ENCODE measurements at places on chromosomes 6 and 20.

- DNase-seq = no peak
Observed at GRCh38 chr20:6966721-6967120, 199.2 kb downstream of the BMP2 start.

- DNase-seq = no peak
Observed at GRCh38 chr6:27168108-27168507, 79.4 kb upstream of the PRSS16 start.

DNA sequence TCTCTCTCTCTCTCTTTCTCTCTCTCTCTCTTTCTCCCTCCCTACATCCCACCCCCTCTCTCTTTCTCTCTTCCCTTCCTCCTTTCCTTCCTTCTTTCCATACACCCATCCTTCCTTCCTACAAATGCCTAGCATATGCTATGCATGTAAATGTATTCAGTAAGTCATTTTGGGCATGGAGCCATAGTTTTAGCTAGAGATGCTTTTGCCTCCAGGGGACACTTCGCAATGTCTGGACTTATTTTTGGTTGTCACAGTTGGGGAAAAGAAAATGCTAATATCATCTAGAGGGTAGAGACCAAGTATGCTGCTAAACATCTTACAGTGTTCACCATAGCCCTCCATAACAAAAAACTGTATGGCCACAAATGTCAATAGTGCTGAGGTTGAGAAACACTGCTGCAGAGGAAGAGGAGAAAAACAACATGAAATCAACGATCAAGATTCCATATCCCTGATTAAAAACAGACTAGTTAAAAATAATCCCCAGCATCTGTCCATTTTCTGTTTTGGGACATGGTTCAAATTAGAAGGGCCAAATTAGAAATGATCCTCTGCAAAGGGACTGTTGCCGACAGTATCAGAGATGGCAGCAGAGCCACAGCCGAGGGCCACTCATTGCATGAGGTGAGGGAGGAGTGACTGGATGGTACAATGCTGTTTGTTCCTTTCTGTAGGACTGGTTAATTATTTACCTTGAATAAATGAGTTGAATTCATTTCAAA, 152.7 kb downstream of the SH3BGRL2 start:
- DNase-seq = no peak

GRCh38 chr6:111503660-111504059, 20.6 kb upstream of the REV3L start:
- no peak for DNase-seq

GRCh38 chr20:16864069-16864468, 115.9 kb downstream of the OTOR start:
- DNase-seq = no peak

GRCh38 chr6:95784869-95785268, 207.5 kb downstream of the MANEA start:
- DNase-seq = no peak

GRCh38 chr6:57182017-57182432, 9.9 kb downstream of the BAG2 start:
- DNase-seq = no peak

GRCh38 chr6:54860132-54860531, 13.6 kb downstream of the FAM83B start:
- DNase-seq = no peak

GRCh38 chr20:58096880-58097423, 131.5 kb downstream of the ANKRD60 start:
- DNase-seq = no peak

GRCh38 chr6:147841547-147842148, 333.2 kb downstream of the SAMD5 start:
- no peak for DNase-seq

DNA sequence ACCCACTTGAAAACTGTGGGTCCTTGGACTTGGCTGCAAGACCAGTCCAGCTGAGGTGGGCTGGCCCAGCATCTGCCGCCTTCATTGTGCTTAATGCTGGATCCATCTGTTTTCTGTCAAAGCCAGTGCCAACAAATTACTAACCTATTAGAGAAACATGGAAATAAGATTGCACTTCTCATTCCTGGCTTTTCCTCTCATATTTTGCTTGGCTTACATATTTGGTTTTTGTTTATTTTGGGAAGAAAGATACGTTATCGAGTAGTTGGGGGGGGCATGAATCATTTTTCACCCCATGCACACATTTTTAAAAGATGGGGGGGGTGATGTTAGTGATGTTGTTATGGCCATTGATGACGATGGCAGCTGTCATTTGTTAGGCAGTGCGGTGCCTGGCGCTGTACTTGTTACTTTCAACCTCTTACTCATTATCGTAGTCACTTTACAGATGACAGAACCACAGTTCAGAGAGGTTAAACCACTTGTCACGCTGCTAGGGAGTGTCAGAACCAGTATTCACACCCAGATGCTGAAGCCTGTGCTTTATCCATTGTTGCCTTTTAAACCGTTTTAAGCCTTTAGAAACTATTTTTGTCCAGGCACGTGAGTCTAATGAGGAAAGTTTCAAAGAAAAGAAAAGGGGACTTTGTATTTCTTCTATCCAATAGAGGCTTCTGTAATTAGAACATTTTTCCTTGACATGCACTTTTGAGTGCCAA, 180.0 kb downstream of the TMEM242 start:
- peak; percentile 89 for DNase-seq

DNA sequence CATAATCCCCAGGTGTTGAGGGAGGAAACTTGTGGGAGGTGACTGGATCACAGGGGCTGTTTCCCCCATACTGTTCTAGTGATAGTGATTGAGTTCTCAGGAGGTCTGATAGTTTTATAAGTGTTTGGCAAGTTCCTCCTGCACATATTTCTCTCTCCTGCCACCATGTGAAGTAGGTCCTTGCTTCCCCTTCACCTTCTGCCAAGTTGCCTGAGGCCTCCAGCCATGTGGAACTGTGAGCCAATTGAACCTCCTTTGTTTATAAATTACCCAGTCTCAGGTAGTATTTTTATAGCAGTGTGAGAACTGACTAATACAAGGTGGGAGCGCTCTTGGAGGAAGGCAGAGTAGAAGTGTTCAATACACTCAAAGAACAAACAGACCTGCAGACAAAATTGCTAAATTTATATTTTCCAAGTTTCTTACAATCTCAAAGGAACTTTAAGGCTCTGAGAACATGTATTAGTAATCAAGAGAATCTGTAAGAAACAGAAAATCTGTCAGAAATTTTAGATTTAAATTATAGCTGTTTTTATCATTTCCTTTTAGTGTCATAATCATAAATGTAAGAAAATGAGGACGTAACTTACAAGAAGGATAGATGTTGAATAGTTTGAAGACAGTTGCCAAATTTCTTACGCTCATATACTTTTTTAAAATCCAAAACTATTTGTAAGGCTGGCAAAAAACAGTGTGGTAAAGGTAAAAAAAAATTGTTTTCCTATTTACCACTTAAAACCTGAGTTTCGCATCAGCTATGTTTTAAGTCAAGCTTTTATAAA, 77.7 kb downstream of the ASCC3 start:
- DNase-seq = no peak

DNA sequence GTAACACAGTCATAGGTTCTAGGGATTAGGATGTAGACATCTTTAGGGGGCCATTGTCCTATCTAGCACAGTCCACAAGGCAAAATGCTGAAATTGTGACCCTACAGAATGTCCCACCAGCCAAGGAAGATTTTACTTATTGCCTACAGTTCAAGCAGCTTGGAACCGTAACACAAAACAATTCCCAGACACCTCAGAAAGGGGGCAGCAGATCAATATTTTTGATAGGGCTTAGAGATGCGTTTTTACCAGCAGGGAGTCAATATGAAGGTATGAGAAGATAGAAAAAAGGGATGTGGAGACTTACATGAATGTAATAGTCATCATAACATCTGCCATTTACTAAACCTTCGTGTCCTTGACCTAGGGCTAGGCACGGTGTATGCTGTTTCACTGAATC, 81.0 kb downstream of the TMEM170B start:
- DNase-seq = no peak

DNA sequence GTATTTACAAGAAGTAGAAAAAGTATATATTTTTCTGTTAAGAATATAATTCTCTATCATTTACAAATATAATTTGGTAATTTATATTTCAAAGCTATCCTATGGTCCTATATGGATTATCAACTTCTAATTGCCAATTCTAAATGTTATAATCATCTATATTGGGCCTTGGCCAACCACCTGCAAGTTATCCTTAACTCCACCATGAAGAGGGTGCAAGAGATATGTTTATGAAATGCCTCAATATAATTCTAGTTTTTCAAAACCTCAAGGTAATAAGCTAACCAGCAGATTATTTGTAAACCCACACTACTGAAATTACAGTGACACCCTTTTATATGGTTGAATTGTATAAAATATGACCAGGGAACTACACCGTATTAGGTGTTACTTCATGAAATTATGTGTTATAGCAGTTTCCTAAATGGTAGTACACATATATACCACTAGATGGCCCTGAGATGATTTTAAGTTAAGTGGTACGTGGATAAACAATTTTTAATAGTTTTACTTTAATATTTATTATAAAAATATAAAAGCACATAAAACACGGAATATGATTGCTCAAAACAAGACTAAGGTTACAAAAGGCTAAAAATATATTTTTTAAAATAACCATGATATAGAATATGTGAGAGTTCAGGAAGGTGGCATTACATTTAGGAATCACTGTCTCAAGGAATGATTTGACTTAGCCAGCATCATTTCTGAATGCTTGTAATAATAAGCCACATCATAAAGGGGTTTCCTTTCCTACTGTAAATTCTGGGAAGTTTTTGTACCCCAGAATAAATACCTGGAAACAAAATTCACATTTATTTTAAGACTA, 9.8 kb upstream of the PNISR start:
- no peak for DNase-seq

- DNase-seq = no peak
Observed at GRCh38 chr20:57951549-57951948, 241.7 kb upstream of the PMEPA1 start.

DNA sequence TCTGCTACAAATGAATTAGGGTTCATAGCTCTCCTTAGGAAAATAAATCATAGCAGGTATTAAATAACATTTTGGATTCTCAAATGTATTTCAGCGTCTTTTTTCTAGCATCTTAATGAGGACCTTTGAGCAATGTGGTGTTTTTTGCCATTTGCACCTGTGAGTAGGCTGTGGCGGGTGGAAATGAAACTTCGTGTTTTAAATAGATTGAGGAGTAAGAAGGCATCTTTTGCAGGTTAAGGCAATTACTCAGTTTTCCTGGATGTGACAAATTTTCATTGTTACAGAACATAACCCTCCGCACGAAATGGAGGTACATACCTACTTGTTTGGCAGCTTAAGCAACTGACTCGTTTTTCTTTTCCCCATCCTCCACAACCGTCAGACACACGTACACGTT, 708.9 kb upstream of the NRSN1 start:
- DNase-seq = no peak

- DNase-seq = peak; percentile 52
Observed at GRCh38 chr6:89242574-89243330, 25.6 kb upstream of the GABRR1 start.

DNA sequence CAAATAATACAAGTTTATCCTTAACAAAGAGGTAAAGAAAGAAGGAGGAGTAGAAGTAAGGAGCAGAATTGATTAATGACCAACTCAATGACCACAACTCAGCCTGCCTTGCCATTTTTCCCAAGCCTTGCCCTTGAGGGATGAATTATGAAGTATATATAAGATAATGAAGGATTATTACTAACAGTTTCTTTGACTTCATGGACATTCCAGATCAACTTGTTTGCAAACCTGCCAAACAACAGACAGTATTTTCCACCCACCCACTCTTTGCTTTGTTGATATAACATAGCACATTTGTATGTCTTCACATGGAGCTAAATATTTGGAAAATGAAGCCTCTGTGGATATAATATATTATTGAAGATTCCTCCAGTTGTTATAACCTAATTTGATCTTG, 9.9 kb upstream of the C6orf141 start:
- DNase-seq = no peak

DNA sequence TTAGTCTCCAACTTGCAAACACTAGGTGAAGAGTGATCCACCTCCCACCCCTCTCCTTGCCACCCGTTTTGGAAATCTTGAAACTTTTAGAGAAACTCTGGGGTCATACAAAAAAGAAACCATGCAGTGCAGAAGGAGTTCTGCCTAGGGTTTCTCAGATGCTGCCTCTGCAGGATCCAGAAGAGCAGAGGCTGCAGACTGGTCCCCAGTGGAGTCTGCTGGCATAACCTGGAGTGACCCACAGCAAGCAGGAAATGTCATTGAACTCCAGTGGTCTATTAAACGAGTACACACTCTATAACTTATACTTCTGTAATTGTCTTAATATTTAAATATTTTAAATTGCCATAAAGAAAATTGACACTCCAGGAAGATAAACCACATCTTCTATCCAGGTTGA, 280.7 kb upstream of the NT5E start:
- no peak for DNase-seq

GRCh38 chr6:16684896-16685554, 76.2 kb downstream of the ATXN1 start:
- DNase-seq = no peak

- no peak for DNase-seq
Observed at GRCh38 chr20:57313230-57313629, 16.4 kb upstream of the SPO11 start.

- no peak for DNase-seq
Observed at GRCh38 chr6:170162775-170163404, 128.0 kb downstream of the DLL1 start.

GRCh38 chr20:33791959-33792597, 19.1 kb upstream of the CHMP4B start:
- DNase-seq = no peak

DNA sequence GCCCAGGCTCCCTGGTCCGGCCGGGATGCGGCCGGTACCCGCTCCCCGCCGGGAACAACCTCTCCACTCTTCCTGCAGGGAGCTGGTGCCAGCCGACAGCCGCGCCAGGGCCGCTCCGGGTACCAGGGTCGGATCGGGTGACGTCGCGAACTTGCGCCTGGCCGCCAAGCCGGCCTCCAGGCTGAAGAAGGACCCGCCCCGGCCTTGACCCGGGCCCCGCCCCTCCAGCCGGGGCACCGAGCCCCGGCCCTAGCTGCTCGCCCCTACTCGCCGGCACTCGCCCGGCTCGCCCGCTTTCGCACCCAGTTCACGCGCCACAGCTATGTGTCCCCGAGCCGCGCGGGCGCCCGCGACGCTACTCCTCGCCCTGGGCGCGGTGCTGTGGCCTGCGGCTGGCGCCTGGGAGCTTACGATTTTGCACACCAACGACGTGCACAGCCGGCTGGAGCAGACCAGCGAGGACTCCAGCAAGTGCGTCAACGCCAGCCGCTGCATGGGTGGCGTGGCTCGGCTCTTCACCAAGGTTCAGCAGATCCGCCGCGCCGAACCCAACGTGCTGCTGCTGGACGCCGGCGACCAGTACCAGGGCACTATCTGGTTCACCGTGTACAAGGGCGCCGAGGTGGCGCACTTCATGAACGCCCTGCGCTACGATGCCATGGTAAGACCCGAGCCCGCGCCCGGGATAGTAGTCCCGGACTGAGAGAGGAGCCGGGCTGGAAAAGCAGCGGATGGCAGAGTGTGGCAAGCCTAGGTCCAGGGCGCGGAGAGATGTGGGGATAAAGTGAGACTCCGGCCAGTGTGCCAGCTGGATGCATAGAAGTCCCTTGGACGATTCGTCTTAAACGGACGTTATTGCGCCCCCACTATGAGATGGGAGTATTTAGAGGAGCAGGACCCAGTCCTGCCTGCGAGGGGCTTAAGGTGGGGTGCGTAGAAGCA, at the start of gene NT5E:
NT5E (plus strand) TSS at position 266 of the 942 bp plus-strand sequence; CDS start at position 323, 57 bp downstream.
- no peak for DNase-seq
